ENCODE measurements at places on chromosomes 3 and 15. TPM values are rescaled to one million over a fixed set of nuclear protein-coding genes. Genes with fewer than 3 reads are reported as not detected.

Gene FBN1
- 439 TPM for total RNA-seq

Gene ALDH1A3
- total RNA-seq, result 15.7 TPM

Gene RPUSD2
- total RNA-seq, result 10.4 TPM

Gene SLC2A2
- total RNA-seq, result not detected

Gene KLHL40
- 179 TPM for total RNA-seq

Gene SELENOK
- 45.9 TPM for total RNA-seq

Gene GOLGA6L24
- not detected for total RNA-seq

Gene PLSCR4
- 21.9 TPM for total RNA-seq

Gene EIF4E3
- 2.6 TPM for total RNA-seq

Gene SSUH2
- total RNA-seq, result 0.52 TPM

Gene FSIP1
- total RNA-seq, result 3.7 TPM

Gene VPS18
- 20.9 TPM for total RNA-seq

Gene EAF2
- 12.5 TPM for total RNA-seq

Gene PEX11A
- total RNA-seq, result 8.9 TPM

Gene LDHAL6B
- total RNA-seq, result not detected

Gene ERICH6
- total RNA-seq, result not detected

Gene ROBO2
- 8.9 TPM for total RNA-seq

Data from skeletal muscle tissue (tissue), 5 donors.